Glutamatergic neuron (in vitro differentiated cells): ENCODE measurements at places on chromosomes 5 and 9.

GRCh38 chr9:93048566-93049448 lies 9.7 kb upstream of the SUSD3 start:
- no peak for DNase-seq

DNA sequence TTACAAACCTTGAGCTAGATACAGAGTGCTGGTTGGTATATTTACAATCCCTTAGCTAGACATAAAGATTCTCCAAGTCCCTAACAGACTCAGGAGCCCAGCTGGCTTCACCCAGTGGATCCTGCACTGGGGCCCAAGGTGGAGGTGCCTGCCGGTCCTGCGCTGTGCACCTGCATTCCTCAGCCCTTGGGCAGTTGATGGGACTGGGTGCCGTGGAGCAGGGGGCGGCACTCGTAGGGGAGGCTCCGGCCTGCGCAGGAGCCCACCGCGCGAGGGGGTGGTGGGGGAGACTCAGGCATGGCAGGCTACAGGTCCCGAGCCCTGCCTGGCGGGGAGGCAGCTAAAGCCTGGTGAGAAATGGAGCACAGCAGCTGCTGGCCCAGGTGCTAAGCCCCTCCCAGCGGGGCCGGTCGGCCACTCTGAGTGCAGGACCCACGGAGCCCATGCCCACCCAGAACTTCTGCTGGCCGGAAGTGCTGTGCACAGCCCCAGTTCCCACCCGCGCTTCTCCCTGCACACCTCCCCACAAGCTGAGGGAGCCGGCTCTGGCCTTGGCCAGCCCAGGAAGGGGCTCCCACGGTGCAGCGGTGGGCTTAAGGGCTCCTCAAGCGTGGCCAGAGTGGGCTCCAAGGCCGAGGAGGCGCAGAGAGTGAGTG lies 1464.7 kb downstream of the EFNA5 start:
- no peak for DNase-seq

DNA sequence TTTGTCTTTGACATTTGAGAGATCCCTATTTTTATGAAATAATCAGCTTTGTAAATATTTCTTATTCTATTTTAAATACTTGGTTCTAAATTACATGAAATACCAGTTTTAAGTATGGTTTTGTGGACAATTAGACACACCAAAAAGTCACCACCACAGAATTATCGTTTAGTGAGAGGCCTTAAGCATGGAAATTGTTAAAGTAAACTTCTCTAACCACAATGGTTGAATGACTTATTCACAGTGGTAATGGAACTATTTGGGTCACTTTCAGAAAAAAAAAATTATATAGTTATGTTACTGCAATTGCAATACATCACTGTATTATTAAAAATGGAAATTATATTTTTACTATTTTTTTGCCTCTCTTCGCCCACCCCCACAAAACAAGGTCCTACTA lies 1252.5 kb downstream of the EFNA5 start:
- no peak for DNase-seq

GRCh38 chr5:161105525-161105924 lies 253.5 kb upstream of the ATP10B start:
- no peak for DNase-seq
